Ascending aorta (tissue), 2 donors: ENCODE measurements at places on chromosomes 5 and 9.

DNA sequence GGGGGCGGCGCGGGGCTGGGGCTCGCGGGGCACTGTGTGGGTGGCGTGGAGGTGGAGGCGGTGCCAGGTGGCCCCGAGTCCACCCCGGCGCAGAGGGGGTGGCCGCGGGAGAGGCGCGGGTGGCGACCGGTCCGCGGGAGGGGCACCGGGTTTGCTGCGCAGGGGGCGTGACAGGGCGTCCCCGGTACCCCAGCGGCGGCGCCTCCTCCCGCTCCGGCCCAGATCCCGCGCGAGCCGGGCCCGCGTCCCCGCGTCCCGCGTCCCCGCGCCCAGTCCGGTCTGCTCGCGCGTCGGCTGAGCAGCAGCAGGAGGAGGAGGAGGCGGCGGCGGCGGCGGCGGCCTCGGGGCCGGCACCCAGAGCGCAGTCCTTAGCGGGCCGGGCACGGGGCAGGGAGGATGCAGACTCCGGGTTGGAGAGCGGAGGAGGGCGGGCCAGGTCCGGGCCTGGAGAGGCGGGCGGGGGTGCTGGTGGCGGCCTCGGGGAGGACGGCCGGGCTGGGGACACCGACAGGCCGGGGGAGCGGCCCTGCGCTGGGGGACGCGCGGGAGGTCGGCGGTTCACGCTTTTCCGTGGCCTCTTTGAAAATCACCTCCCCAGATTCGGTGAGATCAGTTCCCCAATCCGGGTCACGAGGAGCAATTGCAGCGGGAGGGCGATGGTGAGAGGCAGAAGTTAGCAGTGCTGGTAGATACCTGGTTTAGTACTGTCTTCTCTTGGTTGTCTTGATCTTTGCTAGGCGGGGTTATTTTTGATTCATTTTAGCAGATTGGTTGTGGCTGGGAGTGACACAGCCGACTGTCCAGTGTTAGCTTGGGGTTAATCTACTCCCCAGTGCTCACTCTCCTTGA lies 1.7 kb downstream of the TRIO start:
- peak; percentile 83 for DNase-seq

DNA sequence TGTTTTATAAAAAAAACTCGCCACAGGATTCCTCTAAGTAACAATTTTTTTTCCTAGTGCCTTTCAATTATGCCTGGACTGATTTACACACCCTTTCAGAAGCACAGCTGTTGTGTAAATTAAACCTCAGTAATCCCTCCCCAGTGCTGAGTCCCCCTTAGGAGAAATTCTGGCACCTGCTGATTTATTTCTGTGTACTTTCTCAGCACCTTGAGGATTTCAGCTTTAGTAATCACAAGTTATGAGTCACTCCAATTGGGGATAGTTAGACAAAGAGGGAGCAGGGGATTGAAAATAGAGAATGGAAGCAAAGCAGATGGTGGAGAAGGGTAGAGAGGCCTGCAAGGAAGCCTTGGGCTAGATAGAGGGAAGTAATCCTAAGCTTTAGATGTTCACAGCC lies 171.7 kb downstream of the TTLL11 start:
- no peak for DNase-seq

DNA sequence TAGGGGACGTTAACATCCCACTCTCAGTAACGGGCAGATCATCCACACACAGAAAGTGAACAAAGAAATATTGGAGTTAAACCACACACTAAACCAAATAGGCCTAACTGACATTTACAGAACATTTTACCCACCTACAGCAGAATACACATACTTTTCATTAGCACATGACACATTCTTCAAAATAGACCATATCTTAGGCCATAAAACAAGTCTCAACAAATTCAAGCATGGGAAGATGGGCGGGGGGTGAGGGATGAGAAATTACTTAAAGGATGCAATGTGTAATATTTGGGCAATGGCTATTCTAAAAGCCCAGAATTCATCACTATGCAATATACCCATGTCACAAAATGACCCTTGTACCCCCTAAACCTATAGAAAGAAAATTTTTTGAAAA lies 226.2 kb downstream of the ATPSCKMT start:
- DNase-seq, result no peak

DNA sequence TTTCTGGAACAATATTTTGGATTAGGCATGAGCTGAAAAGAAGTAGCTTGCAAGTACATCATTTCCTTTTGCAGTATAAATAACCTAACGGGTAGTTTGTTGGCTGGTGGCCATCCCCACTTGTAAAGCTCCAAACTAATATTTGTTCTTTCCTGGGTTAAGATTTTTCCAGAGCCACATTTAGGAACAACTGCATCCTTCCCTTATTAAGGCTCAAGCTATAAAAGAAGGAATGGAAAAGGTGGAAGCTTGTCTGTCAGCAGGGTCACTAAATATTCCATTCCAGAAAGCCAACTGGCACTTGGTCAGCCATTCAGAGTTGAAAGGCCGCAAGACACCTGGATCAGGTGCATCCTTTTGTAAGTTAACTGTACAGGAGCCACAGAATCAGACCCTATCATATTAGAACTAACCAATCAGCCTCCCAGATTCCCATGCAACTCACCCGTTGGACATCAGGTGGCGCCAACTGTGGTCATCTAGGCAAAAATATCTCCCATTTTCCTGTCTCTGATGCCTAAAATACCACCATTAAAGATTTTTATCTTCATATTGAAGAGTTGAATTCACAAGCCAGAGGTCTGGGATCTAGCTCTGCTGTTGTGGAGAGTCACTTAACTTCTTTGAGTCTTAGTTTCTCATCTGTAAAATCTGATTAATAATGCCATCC lies 82.9 kb downstream of the PTCD2 start:
- DNase-seq, result peak; percentile 88

- no peak for DNase-seq
Measured at GRCh38 chr9:14391620-14392019, 77.7 kb upstream of the NFIB start.

DNA sequence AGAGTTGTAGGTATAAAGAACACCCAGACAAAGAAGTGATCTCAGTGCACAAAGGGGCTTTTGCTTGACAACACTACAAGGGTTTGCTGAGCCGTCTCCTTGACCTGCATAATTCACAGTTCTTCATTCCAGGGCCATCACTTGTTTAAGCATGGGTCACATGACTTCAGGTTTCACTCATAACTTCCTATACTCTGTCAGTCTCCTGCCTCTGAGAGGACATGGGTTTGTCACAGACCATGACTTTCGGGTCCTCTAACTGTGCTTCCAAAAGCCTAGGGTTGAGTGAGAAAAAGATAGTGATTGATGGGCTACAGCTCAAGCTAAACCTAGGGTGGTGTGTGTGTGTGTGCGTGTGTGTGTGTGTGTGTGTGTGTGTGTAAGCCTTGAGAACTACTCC lies 166.4 kb downstream of the CDH6 start:
- DNase-seq, result no peak

GRCh38 chr5:25694801-25695200 lies 1050.0 kb upstream of the CDH10 start:
- DNase-seq, result no peak

DNA sequence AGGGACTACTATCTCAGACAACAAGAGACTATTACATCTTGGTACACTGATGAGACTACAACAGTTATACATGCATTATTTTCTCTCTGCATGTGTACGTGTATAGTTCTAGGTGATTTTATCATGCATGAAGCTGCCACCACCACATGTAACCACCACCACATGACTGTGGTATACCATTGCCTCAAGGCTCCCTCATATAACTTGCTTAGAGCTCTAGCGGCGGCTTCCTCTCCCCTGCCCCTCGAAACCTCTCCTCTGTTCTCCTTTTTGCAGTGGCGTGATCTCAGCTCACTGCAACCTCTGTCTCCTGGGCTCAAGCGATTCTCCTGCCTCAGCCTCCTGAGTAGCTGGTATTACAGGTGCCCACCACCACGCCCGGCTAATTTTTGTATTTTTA lies 162.3 kb downstream of the AOPEP start:
- no peak for DNase-seq

GRCh38 chr5:44714871-44715561 lies 93.7 kb upstream of the MRPS30 start:
- no peak for DNase-seq

DNA sequence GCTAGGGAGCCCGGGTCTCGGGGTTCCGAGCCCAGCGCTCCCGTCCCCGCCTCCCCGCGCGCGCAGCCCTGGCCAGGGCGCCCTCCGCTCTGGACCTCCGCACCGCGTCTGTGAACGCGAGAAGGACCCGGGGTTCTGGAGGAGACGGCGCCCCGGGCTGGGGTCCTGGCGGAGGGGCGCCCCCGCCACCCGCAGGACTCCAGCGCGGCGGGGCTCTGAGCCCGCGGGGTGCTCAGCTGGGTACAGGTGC lies 431 bp downstream of the TMOD1 start:
- no peak for DNase-seq

- DNase-seq, result no peak
Measured at GRCh38 chr9:15104826-15105420, 194.7 kb upstream of the FREM1 start.

GRCh38 chr9:121192959-121193640 lies 8.6 kb downstream of the RAB14 start:
- no peak for DNase-seq

GRCh38 chr5:124436294-124436693 lies 310.1 kb downstream of the ZNF608 start:
- no peak for DNase-seq

DNA sequence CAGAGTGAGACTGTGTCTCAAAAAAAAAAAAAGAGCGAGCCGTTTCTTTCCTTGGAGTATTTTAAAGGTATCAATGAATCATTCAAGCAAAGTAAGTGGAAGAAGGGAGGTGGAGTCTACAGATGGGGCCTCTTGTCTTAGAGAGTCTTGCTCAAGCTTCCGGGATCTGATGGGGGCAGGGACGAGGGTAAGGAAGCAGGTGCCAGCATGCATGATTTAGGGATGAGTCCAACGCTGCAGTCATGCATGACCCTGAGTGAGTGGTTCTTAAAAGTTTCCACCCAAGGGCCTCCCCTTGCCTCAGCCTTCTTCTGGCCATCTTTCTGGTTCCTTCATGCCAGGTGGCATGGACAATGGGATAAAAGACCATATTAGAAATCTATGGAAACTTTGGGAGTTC lies 79.6 kb downstream of the MYO10 start:
- DNase-seq, result no peak

GRCh38 chr9:84756171-84756570 lies 86.6 kb downstream of the NTRK2 start:
- no peak for DNase-seq

DNA sequence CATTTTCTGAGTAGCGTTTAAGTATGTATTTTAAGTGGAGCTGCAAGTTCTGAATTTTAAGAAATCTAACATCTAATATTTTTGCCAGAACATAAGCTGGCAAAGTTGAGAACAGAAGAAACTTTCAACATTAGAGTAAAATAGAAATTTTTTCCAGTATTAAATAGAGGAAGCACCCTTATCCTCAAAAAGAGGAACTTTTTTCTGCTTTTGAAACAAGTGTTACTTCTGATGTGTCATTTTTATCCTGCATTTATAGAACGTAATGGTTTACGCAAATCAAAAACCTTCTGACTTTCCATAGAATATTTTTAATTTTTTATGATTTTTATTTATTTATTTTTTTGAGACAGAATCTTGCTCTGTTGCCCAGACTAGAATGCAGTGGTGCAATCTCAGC lies 21.8 kb downstream of the ZBED3 start:
- no peak for DNase-seq

DNA sequence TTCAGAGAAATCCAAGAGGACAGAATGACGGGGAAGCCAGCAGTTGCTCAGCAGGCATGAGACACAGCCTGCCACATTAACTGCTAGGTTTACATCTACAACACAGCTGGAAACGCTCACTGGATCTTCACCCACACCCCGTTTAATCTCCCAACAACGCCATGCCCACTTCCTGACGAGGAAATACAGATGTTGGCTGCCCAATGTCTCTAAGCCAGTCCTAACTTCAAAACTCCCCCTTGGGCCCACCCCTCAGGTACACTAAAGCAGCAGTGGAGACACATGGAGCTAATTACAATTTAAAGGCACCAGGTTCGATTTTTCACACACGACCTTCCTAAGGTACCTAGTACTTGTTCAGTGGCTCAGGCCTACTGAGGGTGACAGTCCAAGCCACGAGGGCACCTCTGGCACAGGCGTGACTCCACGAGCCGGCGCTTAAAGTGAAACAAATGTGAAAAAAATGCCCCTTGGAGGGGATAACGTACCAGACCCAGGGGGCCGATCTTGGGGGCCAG lies 904 bp downstream of the RPL12 start:
- no peak for DNase-seq

DNA sequence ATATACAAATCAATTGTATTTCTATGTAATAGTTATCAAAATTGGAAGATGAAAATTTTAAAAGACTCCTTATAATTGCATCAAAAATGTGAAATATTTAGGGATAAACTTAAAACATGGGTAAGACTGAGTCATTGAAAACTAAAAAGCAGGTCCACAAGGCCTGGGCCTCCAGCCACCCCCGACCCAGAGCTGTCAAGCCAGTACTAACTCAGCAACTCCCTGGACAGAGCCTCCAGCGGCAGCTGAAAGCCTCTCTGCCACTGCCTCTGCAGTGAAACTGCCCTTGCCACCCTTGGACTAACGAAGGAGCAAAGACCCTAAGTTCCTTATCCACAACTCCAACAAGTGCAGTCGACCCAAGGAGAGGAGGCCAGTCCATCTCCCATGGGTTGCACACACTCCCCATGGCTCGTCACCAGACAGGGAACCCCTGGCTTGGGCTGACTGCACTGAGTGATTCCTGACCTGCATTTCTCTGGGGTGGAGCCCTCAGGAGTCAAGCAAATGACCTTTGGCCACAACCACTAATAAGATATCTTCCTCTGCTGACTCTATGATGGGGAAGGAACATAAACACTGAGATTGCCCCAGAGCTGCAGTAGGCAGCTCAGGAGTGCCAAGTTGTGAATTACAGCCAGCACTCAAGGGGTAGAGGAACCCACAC lies 20.5 kb downstream of the PTGER4 start:
- DNase-seq, result no peak

GRCh38 chr9:97459326-97459725 lies 42.1 kb upstream of the TMOD1 start:
- DNase-seq, result no peak

- no peak for DNase-seq
Measured at GRCh38 chr5:160293901-160294561, 18.3 kb downstream of the CCNJL start.

DNA sequence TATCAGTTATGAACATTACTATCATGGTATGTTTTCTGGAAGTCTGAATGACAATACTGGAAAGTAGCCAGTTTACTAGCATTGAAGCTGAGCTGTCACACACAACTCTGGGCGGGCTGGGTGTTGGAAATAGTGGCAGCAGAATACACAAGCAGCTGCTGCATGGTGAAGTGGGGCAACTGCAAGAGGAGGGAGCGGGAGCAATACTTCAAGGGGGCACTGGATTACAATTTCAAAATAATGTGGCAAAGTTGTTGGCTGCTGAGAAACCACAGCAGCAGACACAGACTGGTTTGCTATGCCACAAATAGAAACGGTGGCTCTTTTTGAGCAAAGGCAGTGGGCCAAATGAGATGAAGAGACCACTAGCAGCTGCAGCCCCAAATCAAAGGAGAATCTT lies 350.2 kb downstream of the KIAA0825 start:
- DNase-seq, result no peak
